ENCODE measurements at places on chromosomes 5 and 9.
A peak's percentile ranks its signal among the peaks of the same experiment; 100 is the strongest.

- peak; percentile 18 for DNase-seq
Observed at GRCh38 chr9:14428781-14429230, 114.9 kb upstream of the NFIB start.

GRCh38 chr5:96076451-96076850 lies 114.8 kb upstream of the ELL2 start:
- DNase-seq = no peak

- DNase-seq = no peak
Observed at GRCh38 chr9:12801663-12802062, 26.8 kb downstream of the LURAP1L start.

DNA sequence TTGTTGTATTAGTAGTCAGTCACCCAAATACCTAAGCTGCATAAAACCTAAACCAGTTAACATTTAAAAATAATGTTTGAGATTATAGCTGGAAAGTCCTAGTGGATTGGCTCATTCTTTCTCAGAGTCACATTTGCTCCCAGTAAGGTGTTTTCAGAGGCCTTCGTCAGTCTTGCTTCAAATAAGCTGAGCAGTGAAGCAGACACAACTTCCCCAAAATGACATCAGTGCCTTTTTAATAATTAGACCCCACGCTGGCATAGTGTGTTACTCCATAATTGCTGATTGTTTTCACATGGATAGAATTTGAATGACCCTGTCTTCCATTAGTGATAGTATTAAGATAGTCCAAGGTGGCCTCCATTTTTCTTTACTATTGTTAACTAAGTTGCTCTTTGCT lies 245.8 kb downstream of the PJA2 start:
- no peak for DNase-seq

DNA sequence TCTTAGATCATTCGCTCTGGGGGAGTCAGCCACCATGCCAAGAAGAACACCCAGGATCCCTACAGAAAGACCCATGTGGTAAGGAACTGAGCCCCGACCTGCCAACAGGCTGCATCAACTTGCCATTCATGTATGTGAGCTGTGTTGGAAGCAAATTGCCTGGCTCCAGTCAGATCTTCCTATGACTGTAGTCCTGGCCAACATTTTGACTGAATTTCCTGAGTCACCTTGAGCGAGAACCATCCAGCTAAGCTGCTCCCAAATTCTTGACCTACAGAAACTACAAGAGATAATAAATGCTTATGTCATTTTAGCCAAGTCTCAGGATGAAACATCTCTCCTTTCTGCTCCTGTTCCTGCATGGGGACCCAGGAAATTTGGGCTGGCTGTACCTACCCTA lies 40.0 kb upstream of the SLC44A1 start:
- DNase-seq = no peak

DNA sequence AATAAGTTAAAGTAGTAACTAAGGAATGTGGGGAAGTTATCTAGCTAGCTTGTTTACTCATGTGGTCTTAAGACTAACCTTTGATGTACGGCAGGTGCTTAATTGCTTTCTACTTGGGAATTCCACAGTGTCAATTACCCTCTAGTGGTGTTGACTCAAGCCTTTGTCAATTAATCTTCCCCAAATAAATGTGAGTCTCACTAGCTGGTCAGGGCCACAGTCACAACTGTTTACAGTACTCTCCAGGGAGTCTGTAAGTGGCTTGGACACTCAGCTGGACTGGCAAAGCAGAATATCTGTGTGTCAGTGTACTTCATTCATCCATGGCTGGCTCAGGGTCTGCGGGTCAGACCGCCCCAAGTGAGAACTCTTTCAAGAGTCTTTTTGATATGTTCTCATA lies 30.8 kb downstream of the SMIM3 start:
- no peak for DNase-seq

DNA sequence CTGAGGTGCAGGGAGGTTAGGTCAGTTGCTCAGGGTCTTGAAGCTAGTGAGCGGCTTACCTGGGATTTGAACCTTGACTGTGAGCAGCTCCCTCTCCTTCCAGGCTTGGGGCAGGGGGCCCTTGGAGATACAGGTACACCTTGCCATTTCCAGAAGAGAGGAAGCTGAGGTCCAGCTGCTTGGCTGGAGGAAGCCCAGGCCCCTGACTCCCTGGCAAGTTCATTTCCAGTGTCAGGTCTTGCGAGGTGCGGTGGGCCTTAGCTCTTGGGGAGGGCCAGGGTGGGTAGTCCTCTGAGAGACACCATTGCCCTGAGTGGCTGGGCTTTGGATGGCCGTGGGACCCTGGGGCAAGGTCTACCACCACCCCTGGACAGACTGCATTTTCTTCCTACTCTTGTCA lies 9.3 kb downstream of the PPARGC1B start:
- no peak for DNase-seq

- no peak for DNase-seq
Observed at GRCh38 chr9:117343427-117343826, 71.4 kb downstream of the ASTN2 start.

GRCh38 chr5:6611334-6612256 lies 21.2 kb downstream of the NSUN2 start:
- no peak for DNase-seq

DNA sequence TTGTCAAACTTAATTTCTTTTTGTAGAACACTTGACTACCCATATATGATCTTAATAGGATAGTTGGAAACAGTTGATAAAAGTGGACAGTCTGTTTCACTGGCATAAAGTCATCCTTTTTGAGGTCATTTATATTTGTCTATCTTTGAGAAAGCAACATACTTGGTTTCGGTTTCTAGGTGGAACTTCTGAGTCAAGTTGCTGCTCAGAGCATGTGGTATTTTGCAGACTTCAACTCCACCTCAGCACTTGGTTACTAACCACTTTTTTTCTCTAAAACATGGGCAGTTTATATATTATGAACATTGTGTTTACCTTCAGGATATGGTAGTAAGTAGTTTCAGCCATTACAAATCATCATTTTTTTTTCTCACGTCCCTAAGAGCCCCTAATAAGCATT lies 1749.0 kb upstream of the C9orf72 start:
- no peak for DNase-seq

DNA sequence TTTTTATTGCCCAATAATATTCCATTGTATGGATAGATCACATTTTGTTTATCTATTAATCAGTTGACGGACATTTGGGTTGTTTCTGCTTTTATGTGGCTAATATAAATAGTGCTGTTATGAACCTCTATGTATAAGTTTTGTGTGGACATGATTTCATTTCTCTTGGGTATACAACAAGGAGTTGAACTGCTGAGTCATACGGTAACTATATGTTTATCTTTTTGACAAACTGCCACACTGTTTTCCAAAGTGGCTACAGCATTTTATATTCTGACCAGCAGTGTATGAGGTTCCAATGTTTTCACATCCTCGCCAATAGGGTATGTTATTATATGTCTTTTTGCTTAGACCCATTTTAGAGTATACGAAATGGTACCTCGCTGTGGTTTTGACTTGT lies 264.3 kb downstream of the RFX3 start:
- DNase-seq = no peak

GRCh38 chr9:31730398-31730797 lies 654.0 kb upstream of the ACO1 start:
- no peak for DNase-seq

DNA sequence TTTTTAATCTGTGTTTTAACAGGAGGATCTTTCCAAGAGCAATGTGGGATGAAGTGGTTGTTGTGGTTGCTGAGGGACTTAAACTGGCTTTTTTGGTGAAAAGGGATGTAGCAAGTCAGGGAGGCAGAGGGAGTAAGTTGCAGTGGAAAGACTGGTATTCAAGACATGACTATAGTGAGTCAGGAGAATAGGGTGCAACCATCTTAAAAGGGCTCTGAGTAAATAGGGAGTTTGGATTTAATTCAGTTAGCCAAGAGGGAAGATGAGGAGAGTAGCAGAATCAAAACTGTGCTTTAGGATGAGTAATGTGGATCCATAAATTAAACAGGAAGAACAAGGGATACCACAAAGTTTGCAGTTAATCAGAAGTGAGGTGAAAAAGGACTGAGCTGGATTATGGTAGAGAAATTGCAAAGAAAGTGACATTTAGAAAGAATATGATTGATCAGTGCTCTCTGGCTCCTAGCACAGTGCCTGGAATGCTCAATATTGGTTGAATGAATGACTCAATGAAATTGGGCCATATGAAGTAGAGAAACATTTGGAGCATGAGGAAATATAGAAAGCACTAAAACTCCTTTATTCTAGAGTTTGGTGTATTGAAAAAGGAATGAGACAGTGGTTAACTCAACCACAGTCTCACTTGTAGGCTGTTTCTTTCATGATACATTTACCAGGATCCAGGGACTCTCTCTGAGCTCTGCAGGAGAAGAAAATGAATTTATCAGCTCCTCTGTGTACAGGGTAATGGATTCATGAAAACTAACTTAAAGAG lies 5.1 kb downstream of the POLR3G start:
- DNase-seq = no peak

DNA sequence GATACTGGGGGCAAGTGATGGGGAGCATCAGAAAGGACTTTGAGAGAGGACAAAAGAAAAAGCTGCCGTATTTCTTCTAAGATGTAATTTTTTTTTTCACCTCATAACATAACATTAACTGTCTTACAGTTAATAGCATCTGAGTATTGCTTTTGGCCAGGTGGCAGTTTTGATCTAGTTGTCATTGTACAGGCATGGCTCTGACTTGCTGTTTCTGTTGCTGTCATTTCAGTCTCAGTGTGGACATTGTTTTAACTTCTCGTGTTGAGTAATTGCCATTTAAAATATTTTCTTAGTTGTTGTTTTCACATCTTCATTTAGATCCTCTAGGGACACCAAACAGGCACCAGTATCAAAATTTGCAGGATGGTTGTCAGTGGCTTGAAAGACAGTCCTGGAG lies 12.4 kb downstream of the SMAD5 start:
- no peak for DNase-seq

DNA sequence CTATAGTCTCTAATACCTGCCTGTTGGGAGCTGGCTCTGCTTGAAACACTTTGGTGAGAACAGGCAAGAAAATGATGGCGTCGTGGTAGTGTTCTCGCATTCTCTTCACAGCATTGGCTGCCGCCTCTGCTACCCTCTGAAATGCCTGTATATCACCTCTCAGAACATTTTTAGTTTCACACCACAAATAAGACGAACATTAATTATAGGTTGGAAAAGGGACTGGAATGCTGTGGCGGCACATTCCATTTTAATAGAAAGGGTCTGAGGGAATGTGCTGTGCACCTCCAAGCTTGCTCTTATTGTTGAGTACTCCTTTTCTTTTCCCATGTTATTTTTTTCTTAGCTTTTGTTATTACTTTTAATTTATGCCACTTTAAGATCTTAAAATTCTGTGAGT lies 134.6 kb upstream of the HMHB1 start:
- DNase-seq = no peak

GRCh38 chr5:176734756-176735342 lies 75.5 kb upstream of the UNC5A start:
- DNase-seq = no peak

DNA sequence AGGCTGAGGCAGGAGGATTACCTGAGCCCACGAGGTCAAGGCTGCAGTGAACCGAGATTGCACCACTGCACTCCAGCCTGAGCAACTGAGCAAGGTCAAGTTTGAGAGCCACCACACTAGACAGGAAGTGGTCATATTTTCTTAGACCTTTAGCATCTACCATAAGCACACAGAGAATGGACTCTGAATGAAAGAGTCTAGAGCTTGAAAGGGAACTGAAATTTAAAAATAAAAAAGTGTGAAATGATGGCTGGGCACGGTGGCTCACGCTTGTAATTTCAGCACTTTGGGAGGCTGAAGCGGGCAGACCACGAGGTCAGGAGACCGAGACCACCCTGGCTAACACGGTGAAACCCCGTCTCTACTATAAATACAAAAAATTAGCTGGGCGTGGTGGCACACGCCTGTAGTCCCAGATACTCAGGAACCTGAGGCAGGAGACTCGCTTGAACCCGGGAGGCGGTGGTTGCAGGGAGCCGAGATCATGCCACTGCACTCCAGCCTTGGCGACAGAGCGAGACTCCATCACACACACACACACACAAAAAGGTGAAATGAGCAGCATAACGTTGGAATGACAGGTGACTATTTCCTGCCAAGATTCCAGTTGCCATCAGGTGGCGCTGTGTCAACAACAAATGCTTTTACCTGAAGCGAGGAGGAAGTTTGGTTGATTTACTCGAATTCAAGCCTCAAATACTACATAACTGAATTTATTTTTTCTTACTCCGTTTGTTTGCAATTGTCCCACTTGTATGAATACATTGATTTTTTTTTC lies 21.3 kb upstream of the AK3 start:
- peak; percentile 72 for DNase-seq
